Memory B cell (primary cell): ENCODE measurements at places on chromosomes 16 and 17.

GRCh38 chr17:76924345-76925342 lies 56.4 kb downstream of the MGAT5B start:
- DNase-seq: no peak

DNA sequence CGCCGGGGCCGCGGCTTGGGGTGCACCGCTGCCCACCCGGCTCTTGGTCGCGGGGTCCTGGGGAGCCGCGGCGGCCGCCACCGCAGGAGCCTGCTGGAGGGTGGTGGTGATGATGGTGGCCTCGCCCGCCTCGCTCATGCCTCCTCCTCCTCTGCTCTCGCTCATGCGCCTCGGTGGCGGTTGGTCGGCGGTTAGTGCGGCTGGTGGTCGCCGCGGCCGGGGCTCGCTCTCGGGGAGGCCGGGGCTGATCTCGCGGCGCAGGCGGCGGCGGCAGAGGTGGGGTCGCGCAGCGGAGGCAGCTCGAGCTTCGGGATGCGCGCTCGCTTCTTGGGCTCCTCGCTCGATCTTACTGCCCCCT lies 41.6 kb downstream of the AHSP start:
- DNase-seq: no peak

- no peak for DNase-seq
Observed at GRCh38 chr16:86012221-86012620, 113.3 kb downstream of the IRF8 start.

- no peak for DNase-seq
Observed at GRCh38 chr17:67260170-67260987, 15.4 kb upstream of the HELZ start.

DNA sequence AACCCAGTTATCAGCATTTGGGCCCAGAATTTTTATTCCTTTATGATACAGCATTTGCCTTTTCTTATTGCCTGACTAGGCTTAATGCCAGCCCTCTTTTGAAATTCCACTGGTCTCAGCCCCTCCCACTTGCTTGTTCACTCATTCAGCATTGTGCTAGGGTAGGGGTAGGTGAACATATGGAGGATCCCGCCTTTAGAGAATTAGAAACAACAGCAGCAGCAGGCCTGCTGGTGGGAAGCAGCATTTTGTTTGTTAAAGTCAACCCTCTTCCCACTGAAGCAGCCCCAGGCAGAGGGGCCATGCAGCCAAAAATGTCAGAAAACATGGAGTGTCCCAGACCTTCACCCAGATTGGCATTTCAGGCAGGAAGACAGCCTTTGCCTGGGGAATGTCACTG lies 1355.2 kb downstream of the CDH8 start:
- no peak for DNase-seq

- no peak for DNase-seq
Observed at GRCh38 chr16:50037662-50038220, 12.7 kb downstream of the CNEP1R1 start.

GRCh38 chr17:46977348-46977747 lies 1.7 kb downstream of the RPRML start:
- DNase-seq: no peak

DNA sequence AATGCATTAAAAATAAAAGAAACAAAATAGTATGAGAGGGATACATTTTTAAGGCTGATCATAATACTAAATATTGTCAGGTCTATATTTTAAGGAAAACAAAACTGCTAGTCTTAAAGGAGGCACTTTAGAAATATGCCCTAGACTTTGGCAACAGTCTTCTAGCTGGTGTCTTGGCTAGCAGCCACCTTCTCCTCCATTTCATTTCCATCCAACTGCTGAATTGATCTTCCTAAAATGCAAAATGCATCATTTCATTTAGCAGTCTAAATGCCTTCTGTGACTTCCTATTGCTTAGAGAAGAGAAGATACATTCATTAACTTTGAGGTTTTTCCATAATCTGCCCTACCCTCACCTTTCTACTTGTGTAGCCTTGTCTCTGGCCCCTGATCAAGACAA lies 1404.1 kb downstream of the CDH11 start:
- no peak for DNase-seq
